Panc1 (cell line): ENCODE measurements at places on chromosomes 16 and 17.

- no peak for DNase-seq
Measured at GRCh38 chr16:70604407-70605282, 41.7 kb upstream of the IL34 start.

- no peak for DNase-seq
Measured at GRCh38 chr17:59513934-59514841, 51.2 kb upstream of the DHX40 start.

GRCh38 chr16:82993415-82993814 lies 366.6 kb downstream of the CDH13 start:
- no peak for DNase-seq

- DNase-seq = no peak
Measured at GRCh38 chr16:49269201-49269600, 12.4 kb downstream of the CBLN1 start.

DNA sequence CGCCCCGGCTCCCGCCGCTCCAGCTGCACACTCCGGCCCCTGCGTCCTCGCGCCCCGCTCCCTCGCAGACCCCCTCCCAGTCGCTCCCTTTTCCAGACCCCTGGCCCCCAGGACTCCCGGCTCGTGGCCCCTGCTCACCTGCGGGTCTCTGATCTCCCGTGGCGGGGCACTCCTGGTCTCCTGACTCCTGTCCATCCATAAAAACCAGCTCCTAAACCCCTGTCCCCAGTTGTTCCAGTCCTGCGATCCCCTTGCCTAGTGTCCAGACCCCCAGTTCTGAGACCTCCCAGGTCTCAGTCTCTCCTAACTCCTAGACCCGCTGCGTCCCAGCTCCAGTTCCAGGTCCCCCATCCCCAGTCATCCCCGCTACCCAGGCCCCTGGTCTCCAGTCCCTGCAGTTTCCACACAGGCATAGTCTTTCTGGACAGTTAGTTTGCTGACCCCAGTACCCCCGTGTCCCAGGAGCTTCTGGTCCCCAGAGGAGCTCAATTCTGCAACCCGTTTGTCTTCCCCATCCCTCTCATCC lies 379 bp downstream of the SNX29 start:
- no peak for DNase-seq

GRCh38 chr16:31698901-31699300 lies 171.2 kb downstream of the AHSP start:
- no peak for DNase-seq

DNA sequence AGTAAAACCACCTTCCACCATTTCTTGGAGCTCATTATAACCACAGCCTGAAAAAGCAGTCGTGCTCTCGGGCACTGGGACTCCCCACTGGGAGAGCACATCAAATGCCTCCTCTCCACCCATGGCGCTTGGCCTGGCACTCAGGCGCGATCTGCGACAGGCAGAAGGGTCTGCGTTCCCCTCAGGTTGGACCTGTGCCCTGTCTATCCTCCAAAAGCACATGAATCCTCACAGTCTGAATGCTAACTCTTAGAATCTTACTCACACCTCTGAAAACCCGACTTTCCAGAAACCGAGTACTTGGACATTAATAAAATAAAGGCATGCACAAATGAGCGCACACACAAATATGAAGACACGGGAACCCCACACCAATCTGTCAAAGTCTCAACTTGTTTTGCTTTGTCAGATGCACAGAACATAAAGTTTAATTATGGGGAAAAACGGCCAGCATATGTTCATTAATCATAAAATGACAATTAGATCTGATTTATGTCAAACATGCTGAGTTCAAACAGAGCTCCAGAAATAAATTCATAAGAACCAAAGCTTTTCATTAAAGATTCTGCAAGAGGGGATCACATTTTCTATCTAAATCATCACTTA lies 20.5 kb upstream of the FAAP100 start:
- no peak for DNase-seq

GRCh38 chr17:39485555-39485954 lies 24.3 kb downstream of the CDK12 start:
- DNase-seq = peak; percentile 13

GRCh38 chr17:10197721-10198508 lies 491 bp downstream of the GAS7 start:
- DNase-seq = no peak

DNA sequence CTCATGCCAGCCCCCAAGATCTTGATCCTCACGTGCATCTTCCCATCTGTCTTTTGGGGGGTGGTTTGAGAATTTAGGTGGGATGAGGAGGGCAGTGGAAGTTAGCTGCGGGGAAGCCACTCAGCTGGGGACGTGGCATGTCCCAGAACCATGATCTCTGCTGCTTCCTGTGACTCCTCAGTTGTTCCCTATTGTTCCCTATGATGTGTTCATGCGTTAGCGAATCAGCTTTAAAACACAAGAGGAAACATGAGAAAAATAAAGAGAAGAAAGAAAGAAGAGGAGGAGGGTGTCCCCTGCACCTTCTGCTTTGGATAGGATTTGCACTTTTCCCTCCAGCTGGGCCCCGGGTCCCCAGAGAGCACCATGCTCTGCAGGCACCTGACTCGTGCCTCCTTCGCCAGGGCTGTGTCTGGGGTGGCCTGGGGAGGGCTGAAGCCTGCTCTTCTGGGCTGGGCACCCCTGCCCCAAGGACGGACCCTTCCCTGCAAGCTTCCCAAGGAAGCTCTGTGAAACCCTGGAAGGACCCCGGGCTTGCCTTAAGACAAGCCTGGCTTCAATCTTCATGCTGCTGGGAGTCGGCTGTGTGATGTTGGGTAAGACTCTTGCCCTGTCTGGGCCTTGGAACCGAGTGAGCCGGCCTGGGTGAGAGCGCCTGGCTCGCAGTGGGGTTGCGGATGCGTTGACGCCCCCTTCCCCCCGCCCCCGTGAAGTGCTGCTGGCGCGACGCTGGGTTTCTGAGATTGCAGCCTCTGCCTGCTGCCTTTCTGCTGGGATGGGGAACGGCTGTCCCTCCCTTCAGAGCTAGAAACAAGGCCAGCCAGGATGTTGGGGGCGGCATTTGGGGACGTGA lies 62.8 kb upstream of the CIBAR2 start:
- no peak for DNase-seq

- DNase-seq = no peak
Measured at GRCh38 chr16:89581861-89582563, 6.5 kb downstream of the CPNE7 start.

GRCh38 chr17:927611-928461 lies 51.7 kb downstream of the NXN start:
- DNase-seq = peak; percentile 85

DNA sequence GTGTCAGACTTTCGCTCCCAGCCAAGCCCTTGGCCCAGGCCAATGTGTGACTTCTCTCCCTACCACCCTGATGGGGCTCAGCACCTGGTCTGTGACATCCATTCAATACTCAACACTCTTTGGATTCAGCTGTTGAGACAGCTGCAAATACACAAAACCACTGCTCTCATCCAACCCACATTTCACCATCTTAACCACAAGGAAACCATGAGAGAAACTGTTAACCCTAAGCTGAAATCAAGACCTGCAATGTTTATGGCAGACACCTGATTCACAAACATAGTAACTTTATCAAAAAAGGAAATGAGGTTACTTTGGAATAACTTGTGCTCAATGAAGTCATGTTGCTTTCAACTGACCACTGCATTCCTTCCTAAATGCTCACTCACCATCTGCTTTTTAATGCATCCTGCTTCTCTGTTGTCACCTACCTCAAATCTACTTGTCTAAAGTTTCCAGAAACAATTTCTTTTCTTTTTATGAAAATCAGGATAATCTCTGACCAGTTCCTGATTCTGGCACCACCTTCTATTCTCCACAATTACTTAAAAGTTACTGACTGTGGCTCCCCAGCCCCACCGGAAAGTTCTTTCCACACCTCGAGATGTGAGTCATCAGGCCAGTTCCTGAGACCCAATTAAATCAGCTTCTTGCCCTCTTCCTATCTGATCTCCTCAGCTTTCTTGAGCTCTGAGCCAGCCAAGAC lies 88.2 kb downstream of the NOG start:
- DNase-seq = peak; percentile 52

DNA sequence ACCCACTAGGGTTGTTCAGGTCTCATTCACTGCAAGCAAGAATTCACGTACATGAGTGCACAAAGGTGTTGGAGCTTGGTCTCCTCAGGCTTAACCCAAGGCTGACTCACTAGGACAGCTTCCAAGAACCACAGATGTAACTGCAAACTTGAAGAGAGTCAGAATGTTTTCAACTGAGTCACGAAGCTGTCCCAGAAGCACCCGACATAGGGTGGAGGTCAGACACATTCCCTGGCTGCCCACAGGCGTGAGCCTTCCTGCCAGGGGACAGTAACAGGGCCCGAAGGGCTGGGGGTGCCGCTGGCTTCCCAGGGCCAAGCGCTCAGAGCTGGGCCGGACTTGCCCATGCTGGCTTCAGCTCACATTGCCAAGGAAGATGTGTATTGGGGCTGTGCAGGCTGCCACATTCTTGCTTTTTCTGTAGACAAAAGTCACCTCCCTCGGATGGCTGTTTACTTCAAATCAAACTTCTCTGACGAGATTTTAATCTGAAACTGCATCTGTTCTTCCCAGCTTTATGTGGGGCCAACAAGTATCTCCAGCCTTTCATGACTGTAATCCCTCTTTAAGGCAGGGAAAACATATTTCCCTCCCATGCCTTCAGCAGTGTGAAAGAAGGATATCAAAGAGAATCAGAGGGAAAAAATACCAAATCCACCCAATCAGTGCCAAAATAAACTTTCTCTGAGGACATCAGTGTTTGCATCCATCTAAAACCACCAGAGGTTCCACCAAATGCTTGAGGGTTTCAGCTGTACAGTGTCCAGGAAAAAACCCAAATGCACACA lies 14.3 kb downstream of the CMTM3 start:
- peak; percentile 81 for DNase-seq

GRCh38 chr17:38749223-38750043 lies 1.3 kb upstream of the PCGF2 start:
- no peak for DNase-seq

DNA sequence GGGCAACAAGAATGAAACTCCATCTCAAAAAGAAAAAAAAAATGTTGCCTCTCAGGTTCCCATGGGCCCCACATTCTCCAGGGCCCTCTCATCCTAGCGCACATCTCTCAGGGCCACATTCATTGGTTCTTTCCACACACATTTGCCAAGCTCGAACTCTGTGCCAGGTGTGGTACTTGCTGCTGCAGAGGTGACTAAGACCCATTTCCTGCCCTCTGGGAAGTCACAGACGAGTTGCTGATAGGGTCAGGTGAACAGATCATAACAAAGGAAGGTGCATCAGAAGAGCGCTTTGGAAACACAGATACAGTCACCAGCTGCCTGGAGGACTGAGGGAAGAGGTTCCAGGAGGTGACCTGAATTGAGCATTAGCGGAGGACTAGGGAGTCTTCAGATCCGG lies 1.0 kb downstream of the GSDMA start:
- DNase-seq = no peak

DNA sequence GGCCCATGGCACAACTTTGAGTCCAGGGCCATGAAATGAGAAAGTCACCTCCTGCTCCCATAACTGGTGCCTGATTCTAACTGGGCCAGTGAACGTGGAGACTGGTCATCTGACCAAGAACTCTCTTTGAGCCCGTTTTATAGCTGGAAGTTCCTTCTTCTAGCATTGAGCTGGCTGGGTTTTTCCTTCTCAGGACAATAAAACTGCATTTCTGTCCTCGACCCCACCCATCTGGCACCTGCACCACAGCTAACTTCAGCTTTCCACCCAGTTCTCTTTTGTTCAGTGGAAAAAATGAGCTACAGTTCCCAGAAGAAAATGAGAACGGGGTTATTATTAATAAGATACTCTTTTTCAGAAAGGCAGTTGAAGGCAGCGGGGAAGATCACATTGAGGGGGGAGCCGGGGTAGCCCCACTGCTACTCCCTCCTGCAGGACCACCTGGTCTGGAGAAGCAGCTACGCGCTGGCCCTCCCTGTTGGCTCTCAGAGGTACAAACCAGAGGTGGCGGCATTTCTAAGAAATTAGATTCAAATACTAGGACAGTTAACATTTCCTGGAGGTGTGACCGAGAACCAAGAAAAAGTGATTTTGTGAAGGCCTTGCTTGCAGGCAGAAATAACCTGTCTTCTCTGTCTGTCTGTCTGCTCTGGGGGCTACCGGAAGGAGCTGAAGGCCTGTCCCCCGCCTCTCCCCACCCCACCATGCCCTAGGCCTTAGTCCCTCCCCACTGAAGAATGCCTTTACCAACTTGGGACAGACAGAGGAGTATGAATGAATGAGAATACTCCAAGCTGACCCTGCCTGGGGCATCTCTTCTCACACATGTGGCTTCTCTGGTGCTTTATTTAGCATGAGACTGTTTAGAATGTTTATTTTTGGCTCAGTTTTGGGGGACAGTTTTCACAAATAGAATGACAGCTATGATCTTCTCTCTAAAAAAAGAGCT lies 123.9 kb downstream of the XYLT1 start:
- no peak for DNase-seq

GRCh38 chr16:620700-621525 lies 9.9 kb upstream of the WFIKKN1 start:
- no peak for DNase-seq

DNA sequence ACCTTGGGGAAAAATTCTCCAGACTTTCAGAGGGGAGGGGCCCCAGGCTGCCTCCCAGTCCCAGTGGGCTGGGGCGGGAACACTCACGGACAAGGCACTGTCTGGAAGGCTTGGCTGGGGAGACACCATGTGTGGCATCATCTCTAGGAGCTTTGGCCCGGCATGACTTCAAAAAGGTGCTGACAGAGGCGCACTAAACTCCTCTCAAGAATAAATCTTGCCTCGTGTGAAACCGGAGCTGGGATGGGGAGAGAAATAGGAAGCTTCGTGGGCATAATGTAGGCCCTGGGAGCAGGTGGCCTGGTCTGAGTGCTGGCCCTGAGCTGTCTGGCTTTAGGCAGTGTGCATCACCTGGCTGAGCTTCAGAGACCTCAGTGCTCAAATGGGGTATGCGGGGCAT lies 5.7 kb downstream of the WSCD1 start:
- DNase-seq = no peak

- DNase-seq = no peak
Measured at GRCh38 chr16:14505846-14506245, 124.2 kb downstream of the PARN start.

DNA sequence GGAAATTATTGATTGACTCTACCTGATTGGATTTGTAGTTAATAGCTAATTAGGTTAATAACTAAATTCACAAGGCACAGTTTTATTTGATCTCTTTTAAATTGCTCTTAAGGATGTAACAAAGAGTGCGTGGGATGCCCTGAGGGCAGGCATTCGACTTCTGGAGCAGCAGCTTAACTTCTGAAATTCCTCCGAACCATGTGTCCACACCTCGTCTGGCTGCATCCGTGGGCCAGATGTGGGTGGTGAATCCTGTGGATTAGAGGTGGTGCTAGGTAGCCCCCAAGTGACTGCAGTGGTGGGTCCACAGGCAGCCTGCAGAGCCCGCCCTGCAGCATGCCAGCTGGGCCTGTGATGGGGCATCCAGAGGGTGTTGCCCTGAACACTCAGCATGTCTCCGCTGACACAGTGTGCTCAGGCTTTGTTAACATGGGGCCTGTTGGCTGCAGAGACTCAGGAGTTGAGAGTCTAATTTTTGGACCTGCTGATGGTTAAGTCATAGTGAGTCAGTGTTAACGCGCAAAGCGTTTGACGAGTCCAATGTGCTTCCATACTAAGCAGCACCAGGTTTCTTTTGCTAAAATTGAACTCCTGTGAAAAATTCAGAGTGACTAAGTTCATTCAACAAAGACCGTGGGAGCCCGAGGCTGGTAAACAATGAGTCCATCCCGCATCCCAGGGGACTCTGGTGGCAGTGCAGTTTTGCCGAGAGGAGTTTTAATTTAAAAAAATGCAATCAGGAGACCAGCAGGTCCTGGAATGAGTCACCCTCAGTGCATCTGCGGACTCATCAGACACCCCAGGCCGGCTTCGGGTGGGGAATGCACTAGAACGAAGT lies 3.8 kb upstream of the NPB start:
- peak; percentile 83 for DNase-seq
